ENCODE measurements at places on chromosomes 7 and 10. TPM values are rescaled to one million over a fixed set of nuclear protein-coding genes. Genes with fewer than 3 reads are reported as not detected.

DNA sequence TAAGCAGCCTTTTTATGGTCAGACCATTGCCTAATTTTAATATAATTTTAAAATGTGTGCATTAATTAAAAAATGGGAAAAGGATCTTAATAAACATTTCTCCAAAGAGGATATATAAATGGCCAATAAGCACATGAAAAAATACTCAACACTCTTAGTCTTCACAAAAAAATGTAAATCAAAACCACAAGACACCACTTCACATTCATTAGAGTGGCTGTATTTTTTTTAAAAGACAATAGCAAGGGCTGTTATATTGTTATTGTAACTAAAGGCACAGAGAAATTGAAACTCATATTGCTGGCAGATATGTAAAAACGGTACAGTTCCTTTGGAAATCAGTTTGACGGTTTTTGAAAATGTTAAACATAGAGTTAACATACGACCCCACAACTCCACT lies 3.2 kb upstream of the CROT start:
- H3K27ac ChIP-seq: no peak overlapping the region
- no peak for DNase-seq
- H3K4me3 ChIP-seq: no peak overlapping the region
- H3K36me3 ChIP-seq: no peaks in the 10 kb centered on the region

- no peaks in the 10 kb centered on the region for H3K27me3 ChIP-seq
- H3K4me1 ChIP-seq: no peaks in the 10 kb centered on the region
- H3K36me3 ChIP-seq: no peaks in the 10 kb centered on the region
- DNase-seq: no peak
- no peak overlapping the region for H3K4me3 ChIP-seq
These were observed 596.5 kb downstream of the NXPH1 start for GRCh38 chr7:9029681-9030530.

DNA sequence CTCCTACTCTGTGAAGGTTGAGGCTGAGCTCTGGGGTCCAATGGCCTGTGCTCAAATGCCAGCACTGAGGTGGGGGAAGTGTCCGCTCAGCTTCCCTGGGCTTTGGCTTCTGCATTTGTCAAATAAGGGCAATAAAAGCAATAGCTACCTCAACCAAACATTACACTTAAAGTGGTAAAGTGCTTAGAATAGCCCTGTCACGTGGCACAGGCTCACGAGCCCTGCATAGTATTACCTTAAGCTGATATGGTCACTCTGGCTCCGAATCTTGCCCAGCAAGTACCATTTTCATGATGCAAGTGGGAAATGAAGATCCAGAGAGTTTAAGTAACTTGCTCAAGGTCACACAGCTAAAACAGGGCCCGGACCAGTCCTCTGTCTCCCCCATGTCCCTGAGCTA lies 451.1 kb upstream of the ZMIZ1 start:
- no peak overlapping the region for H3K4me3 ChIP-seq
- H3K27ac ChIP-seq: no peak overlapping the region
- H3K4me1 ChIP-seq: no peaks in the 10 kb centered on the region

DNA sequence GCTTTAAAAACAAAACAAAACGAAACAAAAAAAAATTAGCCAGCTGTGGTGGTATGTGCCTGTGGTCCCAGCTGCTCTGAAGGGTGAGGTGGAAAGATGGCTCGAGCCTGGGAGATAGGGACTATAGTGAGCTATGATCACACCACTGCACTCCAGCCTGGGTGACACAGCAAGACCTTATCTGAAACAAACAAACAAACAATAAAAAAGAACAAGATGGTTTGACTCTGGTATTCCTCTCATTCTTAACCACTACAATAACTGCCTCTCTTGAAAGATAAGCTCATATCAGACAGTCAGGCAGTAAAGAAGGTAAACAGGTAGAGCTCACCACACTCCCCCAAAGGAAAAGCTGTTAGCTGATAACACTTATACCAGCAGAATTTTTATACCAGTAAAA lies 14.1 kb upstream of the DUSP5 start:
- H3K4me1 ChIP-seq: no peaks in the 10 kb centered on the region
- H3K27ac ChIP-seq: no peak overlapping the region
- H3K27me3 ChIP-seq: no peaks in the 10 kb centered on the region
- no peak overlapping the region for H3K4me3 ChIP-seq
- no peak for DNase-seq

GRCh38 chr7:101832205-101832631 lies 14.8 kb downstream of the CUX1 start:
- H3K27ac ChIP-seq: no peak overlapping the region
- no peak overlapping the region for H3K4me3 ChIP-seq
- DNase-seq: no peak
- H3K36me3 ChIP-seq: no peaks in the 10 kb centered on the region
- no peaks in the 10 kb centered on the region for H3K4me1 ChIP-seq
- H3K27me3 ChIP-seq: no peaks in the 10 kb centered on the region

GRCh38 chr10:79053081-79053434 lies 15.7 kb upstream of the ZMIZ1 start:
- no peak overlapping the region for H3K27ac ChIP-seq
- no peaks in the 10 kb centered on the region for H3K27me3 ChIP-seq
- no peak for DNase-seq
- H3K4me3 ChIP-seq: no peak overlapping the region
- no peaks in the 10 kb centered on the region for H3K36me3 ChIP-seq
- no peaks in the 10 kb centered on the region for H3K4me1 ChIP-seq

- H3K27me3 ChIP-seq: no peaks in the 10 kb centered on the region
- H3K4me1 ChIP-seq: no peaks in the 10 kb centered on the region
- no peak overlapping the region for H3K27ac ChIP-seq
- H3K36me3 ChIP-seq: no peaks in the 10 kb centered on the region
- DNase-seq: no peak
These were observed 23.5 kb downstream of the CPEB3 start for GRCh38 chr10:92267343-92267742.

Gene MRLN
- not detected for total RNA-seq

Gene UCMA
- not detected for total RNA-seq

Gene LIPN
- total RNA-seq: not detected

Gene ZPBP
- not detected for total RNA-seq

Gene AKR1C4
- total RNA-seq: not detected

Gene MACROH2A2
- total RNA-seq: 19.5 TPM

All from breast epithelium (tissue), 4 donors.